ENCODE measurements at places on chromosomes 3 and 15.
A peak's percentile ranks its signal among the peaks of the same experiment; 100 is the strongest.

DNA sequence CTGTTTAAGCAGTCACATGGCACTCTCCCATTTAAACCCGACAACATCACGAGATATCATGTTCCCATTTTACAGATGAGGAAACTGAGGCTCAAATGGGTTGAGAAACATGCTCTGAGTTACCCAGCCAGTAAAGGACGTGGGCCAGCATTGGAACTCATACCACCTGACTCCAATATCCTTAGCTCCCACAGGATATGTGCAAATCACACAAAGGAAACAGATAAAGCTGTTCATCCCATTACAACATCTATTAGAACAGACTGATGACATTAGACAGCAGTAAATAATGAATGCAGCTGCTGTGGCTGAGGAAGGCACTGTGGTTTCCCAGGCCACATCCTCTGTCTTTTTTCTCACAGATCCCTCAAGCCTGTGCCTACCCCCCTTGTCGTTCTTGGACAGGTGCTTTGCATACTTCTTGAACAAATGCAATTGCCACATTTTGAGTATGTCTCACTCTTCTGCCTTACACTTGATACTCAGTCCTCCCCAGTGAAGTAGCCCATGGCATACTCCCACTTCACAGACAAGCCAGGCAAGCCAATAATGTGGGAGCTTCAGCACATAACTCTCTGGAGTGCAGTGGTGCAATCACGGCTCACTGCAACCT is 17.7 kb downstream of the FRMD4B start:
- peak; percentile 68 for DNase-seq

- DNase-seq = peak; percentile 44
Measured at GRCh38 chr15:43105077-43105736, 631 bp downstream of the UBR1 start.

DNA sequence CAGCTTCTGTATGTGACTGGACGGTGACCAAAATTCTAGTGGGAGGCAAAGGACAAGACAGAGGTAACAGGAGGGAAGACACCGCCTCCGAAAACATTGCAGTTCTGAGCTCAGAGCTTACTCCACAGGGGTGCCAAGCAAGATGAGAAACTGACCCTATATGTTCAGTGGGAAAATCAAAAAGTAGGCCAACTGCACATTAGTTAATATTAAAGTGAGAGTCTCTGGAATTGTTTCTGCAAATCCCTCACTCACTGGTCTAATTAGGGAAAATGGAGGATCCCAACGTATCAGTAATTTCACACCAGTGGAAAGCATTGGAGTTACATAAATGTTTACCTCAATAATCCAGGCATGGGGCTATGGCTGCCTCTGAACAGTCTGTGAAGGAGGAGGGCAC is 313.3 kb upstream of the KCNH8 start:
- no peak for DNase-seq

- peak; percentile 17 for DNase-seq
Measured at GRCh38 chr3:56917361-56918110, 115.8 kb upstream of the ARHGEF3 start.

DNA sequence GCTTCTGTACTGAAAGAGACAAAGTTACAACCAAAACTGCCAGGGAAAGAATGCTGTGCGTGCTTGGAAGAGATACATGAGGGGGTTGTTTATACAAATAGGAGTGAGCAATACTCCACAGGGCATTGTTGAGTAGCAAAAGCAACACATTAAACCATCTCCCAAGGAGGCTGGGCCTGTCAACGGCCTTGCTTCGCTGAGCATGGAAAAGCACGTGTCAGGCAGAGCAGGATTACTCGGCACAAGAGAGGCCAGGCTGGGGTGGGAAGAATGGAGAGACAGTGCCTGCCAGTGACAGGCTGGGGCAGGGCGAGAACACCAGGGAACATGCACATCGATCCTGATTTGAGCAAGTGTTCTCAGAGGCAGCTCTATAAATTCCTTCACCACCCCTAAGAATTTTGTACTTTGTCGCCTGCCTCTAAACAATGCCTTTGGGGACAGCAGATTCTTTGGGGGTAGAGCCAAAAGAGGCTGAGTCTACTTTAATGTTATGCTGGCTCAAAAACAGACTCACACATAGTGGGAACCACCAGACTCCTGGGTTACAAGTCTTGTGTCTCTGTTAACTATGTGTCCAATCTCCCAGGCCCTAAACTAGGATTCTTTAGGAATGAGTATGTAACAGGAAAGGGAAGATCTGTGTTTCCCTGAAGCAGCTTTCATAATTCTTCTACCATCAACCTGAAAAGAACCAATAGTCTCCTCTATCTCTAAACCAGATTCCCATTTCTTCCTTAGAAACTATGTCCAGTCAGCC is 67.2 kb downstream of the LIPC start:
- DNase-seq = no peak

DNA sequence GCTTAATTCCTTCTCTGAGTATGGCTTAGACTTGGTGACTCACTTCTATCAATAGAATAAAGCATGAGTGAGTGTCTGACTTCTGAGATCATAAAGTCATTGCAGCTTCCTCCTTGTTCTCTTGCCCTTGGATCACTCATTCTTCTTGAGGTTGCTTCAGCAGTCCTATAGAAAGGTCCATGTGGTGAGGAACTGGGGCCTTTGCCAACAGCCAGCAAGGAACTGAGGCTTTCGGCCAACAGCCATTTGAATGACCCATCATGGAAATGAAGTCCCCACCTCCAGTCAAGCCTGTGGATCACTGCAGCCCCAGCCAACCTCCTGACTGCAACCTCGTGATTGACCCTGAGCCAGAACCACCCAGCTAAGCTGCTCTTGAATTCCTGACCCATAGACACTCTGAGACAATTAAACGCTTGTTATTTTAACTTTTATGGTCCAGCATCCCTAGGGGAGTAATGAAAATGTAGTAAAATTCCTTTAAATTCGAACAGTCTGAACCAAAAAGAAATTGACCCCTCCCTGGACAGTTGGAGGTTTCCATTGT is 84.5 kb downstream of the WDR76 start:
- DNase-seq = no peak

- DNase-seq = no peak
Measured at GRCh38 chr3:111534701-111535100, 7.3 kb upstream of the CD96 start.

GRCh38 chr3:114460459-114460858 is 166.6 kb downstream of the TIGIT start:
- no peak for DNase-seq

All from activated CD4-positive, alpha-beta T cell treated with anti-CD3 and anti-CD28 coated beads, Interleukin-2, amount 10 ng/mL, durations not matched to agents 7 days and 5 days (primary cell).